ENCODE measurements at places on chromosomes 16 and 17. TPM values are rescaled to one million over a fixed set of nuclear protein-coding genes. Genes with fewer than 3 reads are reported as not detected.

SHISA9 gene
- under 0.01 TPM for total RNA-seq

SLC47A1 gene
- total RNA-seq = 1.3 TPM

NACA2 gene
- not detected for total RNA-seq

ALKBH5 gene
- 77.3 TPM for total RNA-seq

KIF19 gene
- total RNA-seq = not detected

CDRT4 gene
- total RNA-seq = 1.1 TPM

LRRC37A gene
- total RNA-seq = 0.65 TPM

KRT12 gene
- not detected for total RNA-seq

ARL6IP1 gene
- total RNA-seq = 145 TPM

ZNF750 gene
- 0.08 TPM for total RNA-seq

CORO1A gene
- 10.9 TPM for total RNA-seq

HBZ gene
- not detected for total RNA-seq

TUBB3 gene
- 143 TPM for total RNA-seq

Measured in hair follicular keratinocyte (primary cell).